ENCODE measurements at places on chromosomes 16 and 17. TPM values are rescaled to one million over a fixed set of nuclear protein-coding genes. Genes with fewer than 3 reads are reported as not detected.

TMED6 gene
- total RNA-seq = not detected

LRRC37A gene
- 0.48 TPM for total RNA-seq

NLE1 gene
- total RNA-seq = 46.7 TPM

SYCE1L gene
- 2.2 TPM for total RNA-seq

RGS9 gene
- 1.9 TPM for total RNA-seq

CSHL1 gene
- total RNA-seq = not detected

PIRT gene
- total RNA-seq = not detected

TNK1 gene
- total RNA-seq = 11.9 TPM

ENPP7 gene
- not detected for total RNA-seq

SULT1A4 gene
- total RNA-seq = not detected

PYY gene
- 2.1 TPM for total RNA-seq

CD300LB gene
- not detected for total RNA-seq

CLEC18B gene
- not detected for total RNA-seq

RNF43 gene
- total RNA-seq = 4.6 TPM

CAVIN1 gene
- total RNA-seq = 85.0 TPM

DNAI2 gene
- not detected for total RNA-seq

SNAI3 gene
- not detected for total RNA-seq

NEURL4 gene
- 17.6 TPM for total RNA-seq

MT1F gene
- 3.8 TPM for total RNA-seq

ADAMTS18 gene
- total RNA-seq = under 0.01 TPM

SGCA gene
- total RNA-seq = not detected

ABCC12 gene
- total RNA-seq = not detected

P2RX1 gene
- not detected for total RNA-seq

CETP gene
- total RNA-seq = not detected

GPR142 gene
- not detected for total RNA-seq

GOSR2 gene
- total RNA-seq = 23.9 TPM

HSD11B2 gene
- total RNA-seq = 1.9 TPM

FOXN1 gene
- 0.21 TPM for total RNA-seq

MT1E gene
- total RNA-seq = 388 TPM

CARD14 gene
- 3.1 TPM for total RNA-seq
